Frontal cortex (tissue), 4 donors: ENCODE measurements at places on chromosomes 1 and 21.

DNA sequence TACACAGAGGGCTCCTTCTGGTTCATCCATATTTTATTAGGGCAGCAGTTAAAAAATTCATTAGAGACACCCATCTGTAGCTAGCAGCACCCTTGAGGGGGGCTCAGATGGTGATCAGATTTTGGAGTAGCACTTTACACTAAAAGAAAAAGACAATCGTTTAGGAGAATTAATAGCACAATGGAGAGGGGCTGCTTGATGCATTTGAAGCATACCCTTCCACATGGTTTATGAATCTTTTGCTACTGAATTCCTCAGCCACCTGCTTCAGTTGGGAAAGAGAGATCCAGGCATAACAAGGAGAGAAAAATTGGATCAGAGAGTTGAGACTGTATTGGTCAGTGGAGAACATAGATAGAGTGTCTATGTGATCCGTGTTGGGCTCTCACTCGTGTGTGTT is 54.4 kb downstream of the DISC1 start:
- no peak for DNase-seq

GRCh38 chr1:67401443-67401842 is 28.8 kb downstream of the SERBP1 start:
- DNase-seq: no peak

- DNase-seq: no peak
Measured at GRCh38 chr1:230143534-230143933, 76.5 kb downstream of the GALNT2 start.

DNA sequence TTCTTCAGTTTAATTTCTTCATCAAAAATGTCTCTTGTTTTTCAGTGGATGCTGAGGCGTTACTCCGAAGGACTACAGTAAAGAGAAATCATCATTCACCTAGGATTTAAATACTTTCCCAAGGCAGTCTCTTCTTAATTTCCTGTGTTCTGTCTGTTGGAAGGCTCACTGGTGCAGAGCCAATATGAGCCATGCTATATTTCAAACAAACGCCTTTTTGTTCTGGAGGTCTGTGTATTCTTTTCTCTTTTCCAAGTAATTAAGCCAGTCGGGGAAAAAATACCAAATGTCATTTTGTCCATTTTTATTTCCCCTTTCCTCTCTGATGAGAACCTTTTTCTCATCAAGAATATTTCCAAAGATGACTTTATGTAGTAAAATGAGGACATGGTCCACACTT is 206.5 kb downstream of the RWDD3 start:
- DNase-seq: no peak

DNA sequence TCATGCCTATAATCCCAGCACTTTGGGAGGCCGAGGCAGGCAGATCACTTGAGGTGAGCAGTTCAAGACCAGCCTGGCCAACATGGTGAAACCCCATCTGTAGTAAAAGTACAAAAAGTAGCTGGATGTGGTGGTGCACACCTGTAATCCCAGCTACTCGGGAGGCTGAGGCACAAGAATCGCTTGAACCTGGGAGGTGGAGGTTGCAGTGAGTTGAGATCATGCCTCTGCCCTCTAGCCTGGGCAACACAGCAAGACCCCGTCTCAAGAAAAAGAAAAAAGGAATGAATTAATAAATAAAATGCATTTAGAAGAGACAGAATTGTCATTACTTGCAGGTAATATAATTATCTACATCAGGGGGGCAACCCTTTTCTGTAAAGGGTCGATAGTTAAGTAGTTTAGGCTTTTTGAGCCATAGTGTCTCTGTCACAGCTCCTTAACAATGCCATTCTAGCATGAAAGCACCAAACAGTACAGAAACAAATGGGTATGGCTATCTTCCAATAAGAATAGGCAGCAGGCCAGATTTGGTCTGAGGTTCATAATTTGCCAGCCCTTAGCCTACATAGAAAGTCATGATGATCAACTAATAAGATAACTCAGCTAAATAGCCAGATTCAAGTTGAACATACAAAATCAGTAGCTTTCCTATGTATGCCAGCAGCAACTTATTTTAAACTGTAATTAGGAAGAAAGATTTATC is 56.8 kb downstream of the RPRD2 start:
- DNase-seq: no peak
